ENCODE measurements at places on chromosomes 7 and 10. TPM values are rescaled to one million over a fixed set of nuclear protein-coding genes. Genes with fewer than 3 reads are reported as not detected.

The GIMAP6 gene
- total RNA-seq, result not detected

The AP5Z1 gene
- 43.5 TPM for total RNA-seq

The PAPSS2 gene
- total RNA-seq, result 474 TPM

The CAMK1D gene
- 1.4 TPM for total RNA-seq

The PWWP2B gene
- total RNA-seq, result 4.2 TPM

The NXPH1 gene
- total RNA-seq, result not detected

The PON1 gene
- not detected for total RNA-seq

The MMRN2 gene
- total RNA-seq, result 1.6 TPM

The C10orf62 gene
- total RNA-seq, result not detected

The VIPR2 gene
- not detected for total RNA-seq

The AUTS2 gene
- total RNA-seq, result not detected

The SLC26A3 gene
- not detected for total RNA-seq

The CRYGN gene
- not detected for total RNA-seq

The TMEM130 gene
- 10.9 TPM for total RNA-seq

The SFTPD gene
- not detected for total RNA-seq

The GRID1 gene
- not detected for total RNA-seq

The ARID5B gene
- total RNA-seq, result 108 TPM

The TRIM4 gene
- total RNA-seq, result 22.9 TPM

The SBDS gene
- total RNA-seq, result 164 TPM

The ZNF727 gene
- not detected for total RNA-seq

The CLRN3 gene
- total RNA-seq, result not detected

The ZNF680 gene
- 4.4 TPM for total RNA-seq

The MGMT gene
- total RNA-seq, result 9.9 TPM

The ABCB4 gene
- total RNA-seq, result not detected

The SUN3 gene
- total RNA-seq, result not detected

The ARHGEF5 gene
- not detected for total RNA-seq

The SAP25 gene
- 0.40 TPM for total RNA-seq

The MALRD1 gene
- total RNA-seq, result not detected

The HTR7 gene
- total RNA-seq, result 0.53 TPM

The CLCN1 gene
- total RNA-seq, result not detected

The ZNF736 gene
- 5.8 TPM for total RNA-seq

The TDRD1 gene
- not detected for total RNA-seq

The LRRC61 gene
- not detected for total RNA-seq

The TUBB8 gene
- total RNA-seq, result not detected

The IFIT1B gene
- not detected for total RNA-seq

The ADRB1 gene
- not detected for total RNA-seq

The ZNF804B gene
- total RNA-seq, result not detected

The PCDH15 gene
- total RNA-seq, result not detected

The HOXA11 gene
- 40.0 TPM for total RNA-seq

The GIMAP2 gene
- not detected for total RNA-seq

The DLG5 gene
- 48.2 TPM for total RNA-seq
